ENCODE measurements at places on chromosomes 5 and 9.
A peak's percentile ranks its signal among the peaks of the same experiment; 100 is the strongest.

DNA sequence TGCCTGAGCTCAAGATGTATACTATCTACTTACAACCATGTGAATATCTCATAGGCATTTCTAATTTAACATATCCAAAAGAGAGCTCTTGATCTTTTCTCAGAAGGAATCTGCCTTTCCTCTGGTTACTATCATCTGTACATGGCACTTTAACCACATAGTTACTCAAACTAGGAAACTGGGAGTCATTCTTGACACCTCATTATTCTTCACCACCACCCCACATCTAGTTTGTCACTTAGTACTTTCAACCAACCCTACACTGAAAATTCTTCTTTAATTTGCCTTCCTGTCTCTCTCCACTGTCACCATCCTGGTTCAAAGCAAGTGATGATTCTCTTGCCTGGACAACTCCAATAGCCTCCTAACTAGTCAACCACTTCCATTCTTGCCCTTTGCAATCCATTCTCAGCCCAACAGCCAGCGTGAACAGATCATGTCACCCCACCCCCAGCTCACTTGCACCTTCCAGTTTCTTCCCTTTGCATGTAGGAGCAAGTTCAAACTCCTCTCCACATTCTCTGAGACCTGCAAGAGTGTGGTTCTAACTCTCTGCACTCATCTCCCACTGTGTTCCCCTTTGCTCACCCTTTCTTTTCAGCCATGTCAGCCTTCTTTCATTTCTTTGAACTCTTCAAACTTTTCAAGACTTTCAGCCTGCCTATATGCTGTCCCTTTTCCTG, 17.3 kb upstream of the SMAD5 start:
- ATAC-seq, result no peak

- ATAC-seq, result no peak
These were observed 659.8 kb downstream of the IRX1 start for GRCh38 chr5:4255441-4255840.

- ATAC-seq, result no peak
These were observed 122.2 kb upstream of the ZNF608 start for GRCh38 chr5:124868676-124869075.

- no peak for ATAC-seq
These were observed 132.8 kb downstream of the MACROH2A1 start for GRCh38 chr5:135266303-135266635.

- no peak for ATAC-seq
These were observed 424.0 kb downstream of the CDH18 start for GRCh38 chr5:19564036-19564435.

DNA sequence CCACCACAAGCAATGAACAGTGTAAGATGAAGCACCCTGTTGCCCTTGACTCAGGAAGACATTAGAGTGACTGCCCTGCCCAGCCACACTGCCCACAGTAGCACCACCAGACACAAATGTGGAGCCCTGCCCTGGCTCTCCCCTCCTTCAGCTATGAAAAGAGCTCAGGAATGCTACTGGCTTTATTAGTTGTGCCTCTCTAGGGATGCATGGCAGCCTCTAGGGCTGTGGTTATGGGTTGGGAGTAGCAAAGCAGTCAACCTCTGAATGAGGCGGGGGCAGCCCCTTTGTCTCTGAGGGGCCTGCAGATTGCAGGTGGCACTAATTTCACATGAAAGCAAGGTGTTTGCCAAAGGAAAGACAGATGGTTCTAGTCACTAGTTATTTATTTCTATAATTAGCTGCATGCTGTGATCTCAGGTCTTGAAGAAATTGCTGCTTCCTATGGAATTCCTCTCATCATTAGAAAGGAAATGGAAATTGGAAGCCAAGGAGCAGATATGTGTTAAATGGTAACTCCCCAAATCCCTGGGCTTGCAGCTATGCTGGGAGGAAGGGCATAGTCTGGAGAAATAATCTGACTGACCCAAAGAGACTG, 259.4 kb downstream of the TLR4 start:
- no peak for ATAC-seq

- peak; percentile 11 for ATAC-seq
These were observed 11.5 kb downstream of the SQSTM1 start for GRCh38 chr5:179832039-179832745.

DNA sequence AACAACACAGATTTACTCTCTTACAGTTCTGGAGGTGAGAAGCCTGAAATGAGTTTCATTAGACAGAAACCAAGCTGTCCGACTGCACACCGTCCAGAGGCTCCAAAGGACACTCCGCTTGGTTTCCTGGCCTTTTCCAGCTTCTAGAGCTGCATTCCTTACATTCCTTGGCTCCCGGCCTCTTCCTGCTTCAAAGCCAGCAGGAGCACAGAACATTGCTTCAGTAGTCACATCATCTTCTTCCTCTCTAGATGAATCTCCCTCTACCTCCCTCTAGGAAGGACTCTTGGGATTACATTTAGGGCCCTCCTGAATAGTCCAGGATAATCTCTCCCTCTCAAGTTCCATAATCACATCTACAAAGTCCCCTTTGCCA, 213.3 kb downstream of the CDK5RAP2 start:
- no peak for ATAC-seq

DNA sequence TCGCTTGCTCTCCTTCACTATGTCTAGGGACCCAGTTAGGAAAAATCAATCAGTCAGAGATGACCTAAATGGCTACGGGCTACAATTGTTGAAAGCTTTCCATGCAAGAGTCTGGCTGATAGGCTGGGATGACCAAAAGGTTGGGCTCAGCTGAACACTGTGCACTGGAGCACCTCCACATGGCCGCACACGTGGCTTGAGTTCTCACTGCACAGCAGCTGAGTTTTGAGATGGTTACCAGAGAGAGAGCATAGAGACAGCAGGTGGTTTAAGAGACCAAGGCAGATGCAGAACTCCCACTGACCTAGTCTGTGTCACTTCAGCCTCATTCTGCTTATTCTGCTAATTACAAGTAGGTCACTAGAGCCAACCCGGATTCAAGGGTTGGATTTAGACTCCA, 2354.8 kb upstream of the C9orf72 start:
- no peak for ATAC-seq

DNA sequence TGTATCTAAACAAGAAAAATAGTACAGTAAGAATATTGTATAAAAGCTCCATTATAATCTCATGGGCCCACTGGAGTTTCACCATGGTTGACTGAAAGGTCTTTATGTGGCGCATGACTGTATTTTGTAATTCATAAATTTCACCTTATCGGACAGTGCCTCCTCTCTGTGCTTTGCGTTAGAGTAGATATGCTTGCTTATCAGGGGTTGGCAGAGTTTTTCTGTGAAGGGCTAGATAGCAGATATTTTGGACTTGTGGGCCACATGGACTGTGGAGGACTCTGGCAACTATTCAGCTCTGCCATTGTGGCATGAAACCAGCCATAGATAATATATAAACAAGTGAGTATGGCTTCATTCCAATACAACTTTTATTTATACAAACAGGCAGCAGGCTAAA, 23.2 kb downstream of the GAPVD1 start:
- no peak for ATAC-seq

DNA sequence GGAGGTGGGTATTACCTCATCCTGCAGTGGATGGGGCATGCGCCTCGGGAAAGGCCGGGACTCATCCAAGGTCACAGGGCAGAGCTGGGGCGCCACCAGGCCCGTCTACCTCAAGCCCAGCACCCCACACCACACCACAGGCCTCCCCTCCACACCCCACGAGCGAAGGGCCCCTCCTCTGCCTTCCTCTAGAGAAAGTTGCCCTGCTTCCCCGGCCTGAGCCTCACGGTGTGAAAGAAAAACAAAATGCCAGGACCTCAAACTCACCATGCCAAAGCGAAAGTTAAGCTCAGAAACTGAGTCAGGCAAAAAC, 161.1 kb downstream of the COL23A1 start:
- ATAC-seq, result no peak

DNA sequence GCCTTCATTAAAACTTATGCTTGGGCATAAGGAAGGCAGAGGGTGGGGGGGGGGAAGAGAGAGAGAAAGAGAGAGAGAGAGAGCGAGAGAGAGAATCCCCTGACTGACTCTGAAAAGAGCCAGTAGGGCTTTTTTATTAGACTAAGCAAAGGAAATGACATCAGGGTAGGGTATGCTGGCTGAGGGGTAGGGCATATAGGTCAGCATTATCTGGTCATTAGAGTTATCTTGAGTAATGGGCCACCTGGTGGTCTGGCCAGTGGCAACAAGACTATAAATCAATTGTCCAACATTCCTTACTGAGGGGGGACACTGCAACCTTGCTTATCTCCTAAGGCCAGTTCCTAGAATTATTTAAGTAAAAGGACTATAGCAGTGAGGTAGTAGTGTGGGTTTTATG, 67.2 kb downstream of the TSSK1B start:
- no peak for ATAC-seq

DNA sequence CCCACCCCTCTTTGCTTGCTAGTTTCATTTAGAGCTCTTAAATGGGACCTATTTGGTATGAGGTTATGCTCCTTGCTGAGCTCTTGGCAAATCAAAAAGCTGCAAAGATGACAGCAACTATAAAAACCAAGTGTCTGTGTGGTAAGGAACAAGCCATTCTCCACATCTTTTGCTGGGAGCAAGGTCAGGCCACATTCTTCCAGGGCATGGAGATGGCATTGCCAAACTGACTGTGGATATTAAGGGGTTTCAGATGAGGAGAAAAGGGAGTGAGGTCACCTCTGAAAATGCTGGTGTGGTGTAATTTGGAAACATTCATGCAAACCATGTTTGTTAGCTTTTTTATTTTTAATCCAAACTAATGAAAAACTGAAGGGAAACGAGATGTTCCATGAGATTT, 218.8 kb upstream of the IL12B start:
- ATAC-seq, result no peak

DNA sequence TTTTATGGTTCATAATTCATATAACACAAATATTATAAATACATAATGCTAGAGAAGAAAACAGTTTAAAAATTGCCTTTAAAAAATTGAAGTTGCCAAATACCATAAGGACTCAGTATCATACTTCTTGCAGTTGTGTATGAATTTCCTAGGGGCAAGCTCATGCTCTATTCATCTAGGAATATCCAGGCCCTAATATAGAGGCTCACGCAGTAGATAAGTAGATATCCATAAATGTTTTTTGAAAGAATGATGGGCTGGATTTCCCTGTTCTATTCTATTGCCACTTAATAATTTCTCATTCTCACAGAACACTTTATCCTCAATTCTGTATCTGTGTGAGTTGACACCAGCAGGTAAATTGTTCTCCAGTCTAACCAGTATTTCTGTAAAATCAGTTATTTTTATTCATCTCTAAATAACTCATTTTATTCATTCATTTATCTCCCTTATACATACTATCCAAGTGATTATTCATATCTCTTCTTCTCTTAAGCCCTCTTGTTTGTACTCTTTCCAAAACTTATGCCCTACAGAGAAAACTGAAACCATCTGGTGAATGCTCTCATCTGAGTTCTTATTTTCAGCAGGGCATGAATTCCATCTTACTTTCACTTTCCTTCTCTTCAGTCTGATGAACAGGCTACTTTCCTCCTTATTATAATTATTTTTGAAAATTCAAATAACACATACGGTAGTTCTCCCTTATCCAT, 97.1 kb downstream of the SLC44A1 start:
- ATAC-seq, result no peak

GRCh38 chr5:132420706-132421272, 51.3 kb downstream of the SLC22A5 start:
- ATAC-seq, result no peak

GRCh38 chr5:180331647-180331950, 21.5 kb downstream of the GFPT2 start:
- ATAC-seq, result no peak

DNA sequence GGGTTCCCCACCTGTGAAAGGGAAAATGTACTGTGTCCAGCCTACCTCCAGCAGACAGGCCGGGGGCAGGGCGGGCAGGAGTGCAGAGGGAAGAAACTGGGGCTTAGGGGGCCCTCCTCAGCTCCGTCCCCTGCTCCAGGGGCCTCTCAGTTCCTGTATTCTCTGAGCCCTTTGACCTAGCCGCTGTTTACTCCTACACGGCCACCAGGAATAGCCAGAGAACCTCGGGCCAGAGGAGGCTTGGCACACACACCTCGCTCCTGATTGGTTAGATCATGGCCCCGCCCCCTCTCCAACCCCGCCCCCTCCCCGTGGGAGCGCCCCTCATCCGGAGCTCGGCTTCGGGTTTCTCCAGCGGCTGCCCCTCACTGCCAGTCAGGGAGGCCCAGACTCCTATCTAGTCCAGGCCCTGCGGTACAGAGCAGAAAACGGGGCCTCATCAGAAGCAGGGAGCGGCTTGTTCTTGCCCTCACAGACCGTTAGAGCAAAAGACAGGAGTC, 2.2 kb downstream of the ST6GALNAC6 start:
- peak; percentile 63 for ATAC-seq

- no peak for ATAC-seq
These were observed 26.7 kb upstream of the CAMK4 start for GRCh38 chr5:111197523-111197922.

- no peak for ATAC-seq
These were observed 104.4 kb downstream of the PJA2 start for GRCh38 chr5:109305352-109305751.

- ATAC-seq, result no peak
These were observed 87.9 kb upstream of the GRIA1 start for GRCh38 chr5:153402550-153402949.

DNA sequence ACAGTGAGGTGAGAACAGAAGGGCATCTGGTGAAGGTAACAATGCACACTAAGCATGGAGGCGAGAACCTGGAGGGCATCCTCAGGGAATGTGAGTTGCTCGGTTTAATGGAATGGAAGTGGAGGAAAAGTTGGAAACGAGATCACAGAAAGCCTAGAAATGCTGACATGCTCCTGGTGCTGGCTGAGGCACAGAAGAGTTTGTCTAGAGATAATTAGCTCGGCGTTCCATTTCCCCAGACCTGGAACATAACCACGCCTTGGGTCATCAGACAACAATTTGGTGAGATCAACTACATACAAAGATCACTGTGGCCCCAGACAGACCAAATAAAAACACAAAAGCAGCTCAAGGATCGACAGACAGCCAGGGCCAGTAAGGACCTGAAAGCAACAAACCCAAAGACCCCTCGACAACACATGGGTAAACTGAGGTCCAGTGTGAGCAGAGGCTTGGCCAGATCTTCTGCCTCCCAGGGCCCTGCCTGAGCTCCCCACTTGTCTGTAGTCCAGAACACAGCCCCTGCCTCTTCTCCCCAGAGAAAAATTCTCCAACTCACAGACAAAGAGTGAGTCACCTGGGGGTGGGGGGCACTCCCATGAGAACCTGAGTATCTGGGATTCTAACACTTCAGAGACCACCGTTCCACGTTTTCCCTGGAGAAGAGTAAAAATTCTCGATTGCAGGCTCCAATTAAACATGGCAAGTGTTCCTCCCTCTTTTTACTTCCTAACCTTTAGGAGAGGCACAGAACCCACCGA, 52.5 kb downstream of the SHB start:
- no peak for ATAC-seq

DNA sequence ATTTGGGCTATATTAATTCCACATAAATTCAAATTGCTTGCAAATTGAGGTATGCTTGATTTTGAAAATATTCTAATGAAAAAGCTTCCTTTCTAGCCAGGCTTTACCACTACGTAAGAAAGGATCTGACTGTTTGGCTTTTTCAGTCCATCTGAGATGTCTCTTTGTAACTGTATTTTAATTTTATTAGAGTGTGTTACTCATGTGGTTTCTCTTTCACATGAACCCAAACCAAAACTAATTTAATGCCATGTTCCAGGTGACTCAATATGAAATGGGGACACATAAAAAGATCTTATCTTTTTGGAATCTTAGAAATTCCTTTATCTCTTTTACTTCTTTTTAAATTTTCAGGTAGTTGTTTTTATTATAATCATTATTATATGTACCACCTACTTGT, 85.3 kb downstream of the NFIB start:
- no peak for ATAC-seq

GRCh38 chr5:40932766-40933165, 23.5 kb downstream of the C7 start:
- ATAC-seq, result no peak

- ATAC-seq, result no peak
These were observed 16.8 kb downstream of the ANXA1 start for GRCh38 chr9:73168298-73168934.

- no peak for ATAC-seq
These were observed 165.8 kb upstream of the MAP3K1 start for GRCh38 chr5:56649569-56649968.

Measured in motor neuron (in vitro differentiated cells).